ENCODE measurements at places on chromosomes 12 and 14.

DNA sequence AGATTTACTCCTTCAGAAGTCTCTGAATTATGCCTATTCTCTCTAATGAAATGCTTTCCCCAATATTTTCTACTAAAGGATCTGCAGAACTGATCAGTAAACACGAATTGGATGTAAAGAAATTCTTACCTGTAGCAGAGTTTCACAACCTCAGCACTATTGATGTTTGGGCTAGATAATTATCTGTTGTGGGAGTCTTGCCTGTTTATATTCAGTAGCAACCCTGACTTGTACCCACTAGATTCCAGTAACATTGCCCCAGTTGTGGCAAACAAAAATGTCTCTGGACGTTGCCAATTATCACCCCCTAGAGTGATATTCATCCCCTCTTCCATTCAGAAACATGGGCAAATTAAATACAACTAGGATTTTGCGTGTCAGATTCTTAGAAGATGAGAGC lies 156.8 kb upstream of the TMTC2 start:
- no peak for DNase-seq

DNA sequence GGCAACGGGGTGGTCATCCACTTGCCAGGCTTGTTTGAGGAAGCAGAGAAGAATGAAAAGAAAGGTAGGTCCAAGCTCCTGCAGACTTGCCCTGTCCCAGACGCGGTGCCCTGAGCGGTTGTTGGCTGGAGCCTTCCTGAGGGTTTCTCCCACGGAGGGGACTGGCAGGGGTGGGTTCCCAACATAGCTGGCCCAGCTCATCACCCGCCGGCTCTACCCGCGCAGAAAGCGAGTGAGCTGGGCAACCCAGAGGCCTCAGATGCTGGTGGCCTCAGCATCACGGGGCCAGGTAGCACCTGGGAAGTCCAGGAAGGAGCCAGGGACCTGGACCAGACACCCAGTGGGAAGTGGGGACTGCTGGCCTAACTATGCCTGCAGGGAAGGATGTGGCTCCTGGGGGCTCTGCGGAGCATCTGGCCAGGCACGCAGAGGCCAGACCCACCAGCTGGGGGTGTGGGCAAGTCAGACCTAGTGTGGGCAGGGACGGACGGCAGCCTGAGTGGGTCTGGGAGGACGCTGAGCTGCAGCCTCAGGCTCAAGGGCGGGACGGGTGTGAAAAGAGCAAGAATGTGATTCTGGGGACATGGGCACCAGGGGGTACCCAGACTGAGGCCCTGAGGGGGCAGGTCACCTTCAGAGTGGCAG lies 14.4 kb upstream of the SIVA1 start:
- DNase-seq, result no peak

DNA sequence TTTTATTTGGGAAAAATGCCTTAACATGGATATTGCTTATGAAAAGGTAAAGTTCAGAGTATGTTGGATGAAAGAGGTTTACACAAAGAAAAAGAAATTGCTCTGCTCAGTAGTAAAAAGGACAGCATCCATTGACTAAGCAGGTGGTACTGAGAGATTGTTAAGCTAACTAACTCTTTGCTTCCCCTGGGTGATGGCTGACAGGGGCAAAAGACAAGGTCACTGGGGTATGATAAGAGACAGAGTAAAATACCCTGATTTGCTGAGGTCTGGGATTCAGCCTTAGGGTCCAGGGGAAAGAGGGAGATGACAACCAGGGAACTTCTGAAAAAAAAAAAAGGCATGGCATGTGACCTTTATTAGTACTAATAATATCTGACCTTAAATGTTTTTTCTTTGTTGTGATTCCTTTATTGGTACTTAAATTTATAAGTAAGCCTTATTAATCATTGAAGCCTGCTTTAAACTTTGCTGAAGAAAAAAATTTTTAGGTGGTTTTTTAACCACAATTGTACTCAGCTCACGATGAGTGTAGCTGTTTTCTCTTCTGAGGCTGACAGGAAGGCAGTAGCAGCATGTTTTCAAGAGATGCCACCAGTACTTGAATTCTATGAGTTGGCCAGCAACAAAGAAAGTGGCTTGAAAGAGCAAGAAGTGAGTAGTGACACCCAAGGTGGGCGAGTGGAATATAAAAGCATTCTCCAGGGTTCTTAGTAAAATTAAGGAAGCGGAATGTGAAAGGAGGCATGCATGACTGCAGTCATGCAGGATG lies 43.7 kb upstream of the KITLG start:
- no peak for DNase-seq

DNA sequence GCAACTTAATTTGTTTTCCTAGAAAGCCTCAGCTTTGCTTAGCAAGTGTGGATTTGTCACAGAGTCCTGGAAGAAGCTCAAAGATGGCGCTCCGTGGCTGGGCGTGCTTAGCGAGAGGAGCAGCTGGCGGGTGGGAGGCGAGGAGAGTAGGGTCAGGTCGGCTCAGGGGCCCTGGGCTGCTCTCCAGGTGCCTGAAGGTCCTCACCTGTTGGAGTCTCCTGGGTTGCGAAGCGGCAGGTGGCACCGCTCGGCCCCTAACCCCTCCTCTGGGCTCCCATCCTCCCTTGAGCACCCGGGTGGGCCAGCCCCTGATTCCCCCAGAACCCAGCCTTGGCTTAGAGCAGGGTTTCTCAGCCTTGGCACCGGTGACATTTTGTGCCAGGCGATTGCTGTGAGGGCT lies 25.1 kb downstream of the LRTM2 start:
- no peak for DNase-seq

GRCh38 chr14:41419709-41420108 lies 187.0 kb upstream of the LRFN5 start:
- DNase-seq, result no peak

GRCh38 chr14:49019467-49020115 lies 566.6 kb downstream of the RPS29 start:
- no peak for DNase-seq

- DNase-seq, result no peak
These were observed 165.8 kb downstream of the CALM1 start for GRCh38 chr14:90562652-90563051.

DNA sequence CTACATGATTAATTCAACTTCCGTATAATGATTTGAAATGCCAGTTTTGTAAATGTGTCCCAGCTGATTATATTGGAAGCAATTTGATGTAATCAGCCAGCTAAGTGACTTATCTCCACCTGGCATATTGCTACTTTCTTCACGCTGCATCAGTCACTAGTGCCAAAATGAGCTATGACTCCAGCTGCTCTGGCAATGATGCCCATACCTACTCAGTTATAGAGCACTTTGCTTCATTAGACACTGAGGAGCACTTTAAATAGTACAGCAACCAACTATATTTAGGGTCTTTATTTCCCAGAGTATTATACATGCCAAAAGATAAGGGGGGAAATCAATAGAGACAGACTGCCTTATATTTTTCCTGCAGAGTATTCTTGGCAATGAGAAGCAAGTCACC lies 67.9 kb upstream of the LIN7A start:
- DNase-seq, result no peak

DNA sequence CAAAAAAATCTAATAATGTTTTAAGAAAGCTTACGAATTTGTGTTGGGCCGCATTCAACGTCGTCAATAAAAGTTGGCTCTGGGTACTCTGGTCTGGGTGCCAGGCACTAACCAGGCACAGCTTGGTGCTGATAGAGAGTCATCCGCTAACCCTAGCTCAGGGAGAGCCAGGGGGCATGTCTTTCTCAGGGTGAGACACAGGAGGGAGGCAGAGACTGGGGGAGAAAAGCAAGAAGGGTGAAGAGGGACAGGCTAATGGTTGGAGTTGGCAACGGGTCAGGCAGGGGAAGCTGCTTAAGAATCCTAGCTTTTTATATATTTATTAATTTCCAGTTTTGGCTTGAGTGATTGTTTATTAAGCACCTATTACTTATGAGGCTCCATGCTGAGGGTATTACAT lies 105.0 kb downstream of the CMKLR1 start:
- no peak for DNase-seq

- no peak for DNase-seq
These were observed 29.8 kb upstream of the NFYB start for GRCh38 chr12:104167519-104168458.

GRCh38 chr14:101118746-101119591 lies 215.4 kb upstream of the RTL1 start:
- DNase-seq, result no peak

DNA sequence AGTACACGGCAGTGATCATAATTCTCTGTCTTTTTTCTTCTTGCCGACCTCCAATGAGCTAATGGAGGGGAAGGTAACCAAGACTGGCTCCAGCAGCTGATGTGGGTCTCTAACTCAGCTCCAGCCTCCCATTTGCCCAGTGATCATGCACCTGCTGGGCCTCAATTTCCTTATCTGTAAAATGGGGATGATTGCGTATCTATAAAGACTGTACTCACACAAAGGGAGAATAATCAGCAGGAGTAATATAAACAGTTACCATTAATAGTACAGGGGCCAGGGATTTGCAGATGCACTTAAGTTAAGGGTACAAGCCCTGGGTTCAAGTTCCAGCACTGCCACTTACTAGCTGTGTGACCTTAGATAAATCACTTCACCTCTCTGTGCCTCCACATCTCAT lies 204.9 kb upstream of the LHX5 start:
- DNase-seq, result no peak

- DNase-seq, result no peak
These were observed 141.3 kb downstream of the KLHL28 start for GRCh38 chr14:44820230-44820964.

DNA sequence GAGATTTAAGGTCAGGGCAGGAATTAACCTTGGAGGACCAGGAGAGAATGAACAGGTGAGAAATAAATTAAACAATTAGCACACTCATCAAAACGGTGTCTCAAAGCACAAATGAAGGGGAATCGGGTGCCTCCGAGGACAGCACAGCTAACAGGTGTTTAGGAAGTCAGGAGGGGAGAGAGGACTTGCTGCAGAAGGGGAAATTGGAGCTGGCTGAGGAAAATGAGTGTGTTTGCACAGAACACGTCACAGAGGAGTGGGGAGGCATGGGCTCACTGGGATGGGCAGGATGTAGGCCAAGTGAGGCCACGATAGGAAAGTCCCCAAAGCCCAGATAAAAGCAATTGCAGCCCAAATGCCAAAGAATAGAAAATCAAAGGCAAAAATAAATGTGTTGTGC lies 121.7 kb downstream of the ZNF664 start:
- DNase-seq, result no peak

- DNase-seq, result no peak
These were observed 17.7 kb downstream of the SLC25A29 start for GRCh38 chr14:100288382-100289185.

GRCh38 chr12:49626836-49627235 lies 3.5 kb downstream of the PRPF40B start:
- DNase-seq, result no peak

DNA sequence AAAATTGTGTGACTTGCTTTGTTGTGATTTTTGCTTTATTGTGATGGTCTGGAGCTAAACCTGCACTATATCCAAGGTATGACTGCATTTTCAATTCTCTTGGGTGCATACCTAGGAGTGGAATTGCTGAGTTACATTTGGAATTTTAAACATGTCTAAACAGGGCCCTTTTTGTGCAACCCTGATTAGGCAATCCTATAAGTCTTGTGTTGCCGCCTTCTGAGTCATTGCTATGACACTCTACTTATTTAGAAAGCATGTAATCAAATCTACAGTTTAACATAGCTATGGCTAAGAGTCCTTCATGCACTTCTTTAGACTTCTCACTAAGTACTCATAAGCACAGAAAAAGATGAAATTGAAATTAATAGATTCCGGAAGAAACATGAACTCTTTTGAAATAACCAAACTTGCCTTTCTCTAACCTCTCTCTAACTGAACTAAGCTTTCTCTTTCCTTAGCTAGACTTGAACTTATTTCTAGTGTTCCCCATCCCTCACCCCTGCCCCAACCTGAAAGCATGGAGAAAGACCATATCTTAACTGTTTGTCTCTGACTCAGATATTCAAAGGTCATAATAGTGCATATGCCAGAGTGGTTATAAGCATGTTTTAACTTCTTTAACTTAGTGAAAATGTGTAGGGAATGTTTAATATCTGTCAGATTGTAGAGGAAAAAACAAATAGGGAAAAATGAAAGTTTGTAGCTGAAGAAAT lies 203.0 kb downstream of the SNAPC1 start:
- DNase-seq, result no peak

DNA sequence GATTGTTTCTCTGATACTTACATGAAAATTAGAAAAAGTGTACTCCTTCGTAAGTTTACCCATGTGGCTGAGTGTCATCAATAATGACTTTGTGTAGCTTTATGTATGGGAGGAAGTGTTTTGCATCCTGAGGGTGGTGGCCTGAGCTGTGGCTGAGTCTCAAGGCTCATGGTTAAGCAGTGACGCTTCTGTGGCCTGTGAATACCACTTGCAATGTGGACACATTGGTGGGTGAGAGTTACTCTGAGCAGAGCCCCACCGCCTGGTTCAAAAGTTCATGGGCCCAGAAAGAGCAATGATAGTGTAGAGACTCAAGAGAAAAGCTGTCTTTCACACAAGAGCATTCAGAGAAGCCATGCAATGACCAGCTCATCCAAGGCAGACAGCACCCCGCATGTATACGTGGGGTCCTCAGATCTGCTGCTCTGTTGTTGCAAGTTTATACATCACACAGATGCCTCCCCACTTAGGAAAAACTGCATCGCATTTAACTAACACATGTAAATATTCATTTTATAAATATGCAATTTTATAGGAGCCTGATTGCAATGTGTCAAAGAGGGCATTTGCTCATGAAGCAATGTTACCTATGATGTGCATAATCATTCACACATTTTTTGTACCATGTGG lies 55.1 kb upstream of the FRMD6 start:
- DNase-seq, result no peak

DNA sequence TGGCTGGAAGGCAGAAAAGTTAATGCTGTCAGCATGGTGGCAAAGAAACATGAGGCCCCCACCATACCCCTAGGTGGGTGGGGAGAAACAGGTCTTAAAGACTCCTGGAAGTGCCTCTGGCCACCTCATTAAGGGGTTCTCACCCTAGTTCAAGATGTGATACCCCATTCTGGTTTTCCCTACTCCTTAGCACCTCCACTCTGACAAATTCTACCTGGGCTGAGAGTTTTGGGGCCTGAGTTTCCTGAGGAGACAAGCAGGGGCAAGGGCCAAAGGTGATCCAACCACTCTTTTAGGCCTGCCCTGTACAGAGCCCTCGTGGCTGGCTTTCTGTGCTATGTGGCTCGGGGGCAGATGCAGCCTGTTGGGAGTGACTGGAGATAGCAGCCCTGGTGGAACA lies 7.9 kb upstream of the AVIL start:
- DNase-seq, result no peak

Data from stimulated activated CD4-positive, alpha-beta T cell treated with anti-CD3 and anti-CD28 coated beads, TNF-alpha, amount 100 ng/mL, for 1 hour (primary cell).